ENCODE measurements at places on chromosomes 11 and 22.

DNA sequence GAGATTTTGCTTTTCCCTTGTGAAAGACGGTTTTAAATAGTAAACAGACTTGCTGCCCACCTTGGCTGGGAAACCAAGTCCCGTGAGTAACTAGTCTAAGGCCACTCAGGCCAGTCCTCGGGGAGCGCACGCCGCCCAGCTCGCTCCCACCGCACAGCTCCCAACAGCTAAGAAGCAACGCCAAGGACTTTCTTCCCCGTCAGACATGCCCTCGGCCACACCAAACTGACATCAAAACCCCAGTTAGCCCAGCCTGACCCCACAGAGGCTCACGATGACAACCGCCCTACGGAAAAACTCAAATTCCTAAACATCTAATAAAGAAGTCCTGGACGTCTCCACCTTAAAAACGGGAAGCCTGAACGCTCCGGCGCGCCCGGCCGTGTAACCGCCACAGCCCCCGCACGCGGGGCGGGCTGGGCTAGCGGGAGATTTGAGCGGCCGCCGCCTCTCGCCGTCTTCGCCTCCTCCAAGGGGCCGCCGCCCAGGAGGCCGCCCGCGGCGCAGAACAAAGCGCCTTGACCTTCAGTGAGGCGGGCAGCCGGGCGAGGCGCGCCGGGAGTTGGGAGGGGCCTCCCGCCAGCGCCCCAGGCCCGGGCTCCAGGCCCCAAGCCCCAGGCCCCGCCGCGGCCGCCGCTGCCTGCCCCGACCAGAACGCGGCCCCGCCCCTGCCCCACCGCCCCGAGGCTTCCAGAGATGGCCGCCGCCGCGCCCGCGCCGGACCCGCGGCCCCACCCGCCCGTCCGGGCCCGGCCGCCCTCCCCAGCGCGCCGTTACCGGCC lies 486 bp downstream of the NAP1L4 start:
- peak; percentile 81 for DNase-seq

DNA sequence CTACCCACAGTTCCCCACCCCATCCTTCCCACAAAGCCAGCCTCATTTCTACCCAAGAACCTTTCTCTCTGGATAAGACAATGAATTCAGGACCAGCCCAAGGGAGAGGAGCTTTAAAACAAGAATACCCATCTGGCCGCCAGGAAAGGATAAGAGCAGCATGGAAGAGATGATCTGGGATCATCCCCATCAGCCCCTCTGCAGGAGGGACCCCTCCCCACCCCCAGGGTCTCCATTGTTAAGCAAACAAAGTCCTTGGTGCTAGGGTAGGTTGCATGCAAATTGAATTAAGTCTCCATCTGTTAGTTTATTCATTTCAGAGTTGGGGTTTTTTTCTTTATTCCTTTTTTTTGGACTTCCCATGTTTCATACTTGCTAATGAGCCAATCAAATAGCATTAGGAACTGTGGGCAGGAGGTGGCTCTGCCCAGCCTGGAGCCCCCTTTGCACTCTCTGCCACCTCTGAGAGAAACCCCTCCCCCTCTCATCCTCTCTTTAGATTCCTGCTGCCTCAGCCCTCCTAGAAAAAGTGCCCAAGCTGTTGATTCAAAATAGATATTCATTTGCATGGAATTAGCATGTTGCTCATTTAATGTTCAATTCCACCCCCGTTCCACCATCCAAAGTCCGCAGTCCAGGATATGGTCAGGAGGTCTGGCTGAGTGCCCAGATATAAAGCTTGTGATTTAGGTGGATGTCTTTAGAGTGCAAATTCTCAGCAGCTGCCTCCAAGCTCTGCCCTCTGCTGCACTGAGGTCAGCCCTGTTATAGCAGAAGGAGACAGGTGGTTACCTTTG lies 138.5 kb upstream of the NCAM1 start:
- no peak for DNase-seq

- DNase-seq, result peak; percentile 84
These were observed 24.9 kb upstream of the SHISAL1 start for GRCh38 chr22:44337678-44338004.

- peak; percentile 95 for DNase-seq
These were observed 34.2 kb downstream of the PHF21B start for GRCh38 chr22:44975427-44976262.

DNA sequence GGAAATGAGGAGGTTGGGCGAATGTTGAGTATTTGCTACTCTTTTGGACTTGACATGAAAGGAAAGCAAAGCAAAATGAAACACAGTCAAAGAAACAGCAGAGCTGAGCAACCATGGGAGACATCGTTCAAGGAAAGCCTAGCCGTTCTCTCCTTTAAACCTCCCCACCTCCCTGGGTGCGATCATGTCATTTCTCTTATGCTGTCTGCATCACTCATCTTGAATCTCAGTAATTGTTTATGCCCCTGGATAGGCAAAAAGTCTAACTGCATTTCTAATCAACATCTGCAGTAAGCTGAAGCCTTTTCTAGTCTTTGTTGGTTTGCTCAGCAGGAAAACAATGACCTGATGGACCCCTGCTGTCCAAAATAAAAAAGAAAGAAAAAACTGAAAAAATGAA lies 107.0 kb downstream of the MSANTD4 start:
- DNase-seq, result no peak

GRCh38 chr22:32475468-32476010 lies 928 bp downstream of the FBXO7 start:
- DNase-seq, result peak; percentile 33

All from GM03348 (cell line).